ENCODE measurements at places on chromosomes 16 and 17.

GRCh38 chr17:40072040-40072734 lies 9.4 kb downstream of the THRA start:
- DNase-seq, result no peak

- no peak for DNase-seq
Observed at GRCh38 chr17:44955674-44956425, 8.3 kb upstream of the KIF18B start.

DNA sequence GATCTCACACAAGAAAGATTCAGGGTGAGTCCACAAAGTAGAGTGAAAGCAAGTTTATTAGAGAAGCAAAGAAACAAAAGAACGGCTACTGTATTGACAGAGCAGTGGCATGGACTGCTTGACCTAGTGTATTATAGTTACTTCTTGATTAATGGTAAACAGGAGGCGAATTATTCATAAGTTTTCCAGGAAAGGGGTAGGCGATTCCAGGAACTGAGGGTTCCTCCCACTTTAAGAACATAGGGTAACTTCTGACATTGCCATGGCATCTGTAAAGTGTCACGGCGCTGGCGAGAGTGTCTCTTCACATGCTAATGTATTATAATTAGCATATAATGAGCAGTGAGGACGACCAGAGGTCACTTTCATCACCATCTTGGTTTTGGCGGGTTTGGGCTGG lies 93.2 kb downstream of the CACNG3 start:
- no peak for DNase-seq

GRCh38 chr16:66953462-66954096 lies 7.5 kb upstream of the CES3 start:
- DNase-seq, result no peak

GRCh38 chr16:25176136-25176535 lies 40.6 kb upstream of the AQP8 start:
- DNase-seq, result no peak

DNA sequence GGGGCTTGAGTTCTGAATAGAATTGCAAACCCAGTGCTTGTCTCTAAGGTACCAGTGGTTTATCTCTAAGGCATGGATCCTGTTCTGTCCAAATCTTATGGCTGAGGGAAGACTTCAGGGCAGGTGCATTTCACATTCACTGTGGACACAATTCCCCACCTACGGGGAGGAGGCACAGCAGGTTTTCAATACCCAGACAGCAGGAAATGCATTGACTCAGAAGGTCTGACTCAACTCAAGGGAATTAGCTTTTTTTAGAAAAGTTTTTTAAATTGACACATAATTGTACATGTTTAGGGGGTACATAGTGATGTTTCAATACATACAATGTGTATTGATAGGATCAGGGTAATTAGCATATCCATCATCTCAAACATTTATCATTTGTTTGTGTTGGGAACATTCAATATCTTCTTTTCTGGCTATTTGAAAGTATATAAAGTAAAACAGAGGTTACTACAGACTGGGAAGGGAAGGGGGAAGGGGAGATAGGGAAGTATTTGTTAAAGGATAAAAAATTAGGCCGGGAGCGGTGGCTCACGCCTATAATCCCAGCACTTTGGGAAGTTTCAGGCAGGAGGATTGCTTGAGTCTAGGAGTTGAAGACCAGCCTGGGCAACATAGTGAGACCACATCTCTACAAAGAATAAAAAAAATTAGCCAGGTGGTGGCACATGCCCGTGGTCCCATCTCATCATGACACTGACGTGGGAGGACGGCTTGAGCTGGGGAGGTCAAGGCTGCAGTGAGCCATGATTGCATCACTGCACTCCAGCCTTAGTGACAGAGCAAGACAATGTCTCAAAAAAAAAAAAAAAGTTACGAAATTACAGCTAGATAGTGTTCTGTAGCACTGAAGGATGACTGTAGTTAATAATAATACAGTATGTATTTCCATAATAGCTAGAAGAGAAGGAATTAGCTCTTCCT lies 54.9 kb downstream of the RGS9 start:
- no peak for DNase-seq

- no peak for DNase-seq
Observed at GRCh38 chr16:72021043-72021442, 12.5 kb downstream of the DHODH start.

DNA sequence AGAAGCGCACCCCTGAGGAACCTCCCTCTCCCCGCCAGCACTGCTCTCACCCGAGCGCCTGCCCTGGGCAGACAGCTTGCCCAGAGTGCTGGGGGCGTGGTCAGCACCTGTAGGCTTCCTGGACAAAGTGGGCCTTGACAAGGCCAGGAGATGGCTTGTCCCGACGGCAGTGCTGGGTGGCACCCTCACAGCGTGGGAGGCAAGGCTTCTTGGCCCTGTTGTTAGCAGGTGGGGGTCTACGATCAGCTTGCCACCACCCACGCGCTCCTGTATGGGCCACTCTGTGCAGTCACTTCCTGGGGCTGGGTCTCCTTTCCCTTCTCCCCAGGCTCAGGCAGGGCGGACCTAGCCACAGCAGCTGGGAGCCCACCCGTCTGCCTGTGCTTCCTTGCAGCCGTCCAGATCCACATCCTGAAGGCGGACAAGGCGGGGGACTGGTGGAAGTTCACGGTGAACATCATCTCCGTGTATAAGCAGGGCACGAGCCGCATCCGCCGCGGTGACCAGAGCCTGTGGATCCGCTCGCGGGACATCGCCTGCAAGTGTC lies 218.0 kb downstream of the NTN1 start:
- no peak for DNase-seq

DNA sequence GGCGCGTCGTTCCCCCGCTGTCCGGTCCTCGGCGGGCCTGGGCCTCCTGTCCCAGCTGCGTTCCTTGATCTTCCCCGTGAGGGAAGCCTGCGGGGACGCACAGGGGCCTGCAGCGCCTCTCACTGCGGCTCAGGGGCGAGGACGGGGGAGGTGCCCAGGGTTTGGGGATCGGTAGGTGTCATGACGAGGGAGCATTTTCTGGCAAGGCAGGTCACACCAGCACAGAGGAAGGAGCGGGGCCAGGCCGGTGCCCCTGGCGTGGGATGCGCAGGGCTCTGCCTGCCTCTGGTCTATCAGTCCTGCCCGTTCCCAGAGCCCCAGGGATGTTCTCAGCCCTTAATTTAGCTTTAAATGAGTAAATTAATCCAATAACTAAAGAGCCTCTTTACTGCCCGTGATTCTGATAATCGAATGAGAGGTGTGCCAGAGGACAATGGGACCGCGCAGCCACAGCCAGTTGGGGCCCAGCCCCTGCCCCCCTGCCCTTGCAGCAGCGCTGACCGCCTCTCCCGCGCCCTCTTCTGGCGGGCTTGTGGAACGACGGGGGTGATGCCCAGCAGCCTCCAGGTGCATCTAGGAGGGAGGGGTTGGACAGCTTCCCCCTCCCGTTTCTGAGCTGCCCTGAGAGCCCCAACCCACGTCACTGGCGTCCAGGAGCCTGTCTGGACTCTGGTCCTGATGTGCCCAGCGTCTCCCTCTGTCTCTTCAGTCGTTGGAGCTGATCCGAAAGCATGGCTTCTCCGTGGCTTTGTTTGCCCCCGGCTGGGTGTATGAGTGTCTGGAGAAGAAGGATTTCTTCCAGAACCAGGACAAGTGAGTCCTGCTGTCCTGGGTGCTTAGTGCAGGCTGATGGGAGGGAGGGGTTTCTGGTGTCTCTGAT lies 7.9 kb downstream of the ENGASE start:
- peak; percentile 71 for DNase-seq

- DNase-seq, result no peak
Observed at GRCh38 chr17:348692-349425, 3.7 kb downstream of the RPH3AL start.

DNA sequence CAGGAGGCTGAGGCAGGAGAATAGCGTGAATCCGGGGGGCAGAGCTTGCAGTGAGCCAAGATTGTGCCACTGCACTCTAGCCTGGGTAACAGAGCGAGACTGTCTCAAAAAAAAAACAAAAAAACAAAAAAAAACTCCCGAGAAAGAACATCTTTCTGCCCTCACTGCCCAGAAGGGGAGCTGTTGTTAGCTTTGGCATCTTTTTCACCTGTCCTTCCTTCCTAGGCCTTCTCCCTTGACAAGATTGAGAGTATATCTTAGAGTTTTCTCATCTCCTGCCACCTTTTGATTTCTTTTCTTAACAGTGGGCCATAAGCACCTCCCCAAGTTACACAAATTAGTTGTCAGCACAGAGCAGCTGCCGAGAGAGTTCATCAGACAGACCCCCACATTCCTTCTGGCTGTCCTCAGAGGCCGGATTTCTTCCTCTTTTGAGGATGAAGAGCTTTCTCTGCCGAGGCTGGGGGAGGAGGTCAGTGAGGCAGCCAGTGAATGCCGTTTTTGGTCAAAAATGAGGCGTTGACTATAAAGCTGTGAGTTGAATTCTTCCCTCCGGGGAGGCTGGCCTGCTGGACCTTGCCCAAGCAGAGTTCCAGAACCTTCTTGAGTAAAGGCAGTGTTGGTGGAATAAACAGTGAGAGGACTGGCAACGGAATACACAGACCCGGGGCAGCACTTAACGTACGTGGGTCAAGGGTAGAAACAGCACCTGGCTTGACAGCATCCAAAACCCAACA lies 127.0 kb downstream of the ABCC6 start:
- peak; percentile 38 for DNase-seq

GRCh38 chr17:39198186-39198566 lies 707 bp upstream of the CACNB1 start:
- DNase-seq, result no peak

DNA sequence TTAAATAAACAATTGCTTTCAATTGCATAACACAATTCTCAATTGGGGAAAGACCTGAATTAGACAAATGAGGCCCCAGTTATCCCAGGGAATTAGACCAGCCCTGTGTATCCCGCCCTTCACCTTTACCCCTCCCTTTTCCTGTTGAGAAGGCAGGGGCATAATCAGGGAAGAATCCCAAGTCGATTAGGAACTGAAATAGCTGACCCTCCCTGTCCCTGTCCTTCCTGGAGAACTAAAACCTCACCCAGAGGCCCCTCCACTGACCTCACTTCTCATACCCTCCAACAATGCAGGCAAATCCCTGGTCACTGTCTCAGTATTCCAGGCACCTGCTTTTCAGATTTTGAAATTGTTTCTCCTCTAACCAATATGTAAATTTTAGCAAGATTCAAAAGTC lies 165.4 kb upstream of the CDH11 start:
- DNase-seq, result no peak

GRCh38 chr16:66668777-66669444 lies 27.6 kb downstream of the CMTM4 start:
- no peak for DNase-seq

GRCh38 chr17:81097943-81098308 lies 63.0 kb downstream of the BAIAP2 start:
- no peak for DNase-seq

GRCh38 chr17:50533720-50534148 lies 1.2 kb downstream of the EPN3 start:
- no peak for DNase-seq

- DNase-seq, result no peak
Observed at GRCh38 chr17:55584055-55584685, 72.9 kb upstream of the SMIM36 start.

GRCh38 chr16:556474-557173 lies 3.6 kb upstream of the PRR35 start:
- DNase-seq, result no peak

DNA sequence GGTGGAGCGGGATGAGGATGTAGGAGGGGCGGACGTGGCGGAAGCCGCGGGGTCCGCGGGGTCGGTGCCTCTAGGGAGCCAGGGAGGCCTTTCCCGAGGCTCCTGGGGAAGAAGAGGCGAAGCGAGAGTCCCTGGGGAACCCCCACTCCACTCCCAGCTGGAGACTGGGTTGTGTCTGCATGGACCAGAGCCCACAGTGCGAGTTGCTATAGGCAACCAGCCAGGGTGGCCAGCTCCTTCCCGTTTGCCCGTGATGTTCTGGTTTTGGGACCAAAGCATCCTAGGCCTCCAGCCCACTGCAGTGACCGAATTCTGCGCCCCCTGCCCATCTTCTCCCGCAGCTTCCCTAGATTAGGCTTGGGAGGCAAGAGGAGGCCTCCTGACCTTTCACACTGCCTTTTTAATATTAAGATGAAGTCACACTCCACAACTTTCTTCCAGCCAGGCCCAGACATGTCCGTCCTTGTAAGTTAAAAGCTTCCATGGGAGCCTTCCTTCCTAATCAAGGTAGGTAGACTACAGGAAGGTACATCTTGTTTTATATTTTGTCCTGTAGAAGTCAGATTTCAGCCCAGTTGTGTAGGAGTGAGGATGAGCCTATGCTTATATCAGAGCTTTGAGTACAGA lies 469 bp downstream of the AMZ2 start:
- no peak for DNase-seq

DNA sequence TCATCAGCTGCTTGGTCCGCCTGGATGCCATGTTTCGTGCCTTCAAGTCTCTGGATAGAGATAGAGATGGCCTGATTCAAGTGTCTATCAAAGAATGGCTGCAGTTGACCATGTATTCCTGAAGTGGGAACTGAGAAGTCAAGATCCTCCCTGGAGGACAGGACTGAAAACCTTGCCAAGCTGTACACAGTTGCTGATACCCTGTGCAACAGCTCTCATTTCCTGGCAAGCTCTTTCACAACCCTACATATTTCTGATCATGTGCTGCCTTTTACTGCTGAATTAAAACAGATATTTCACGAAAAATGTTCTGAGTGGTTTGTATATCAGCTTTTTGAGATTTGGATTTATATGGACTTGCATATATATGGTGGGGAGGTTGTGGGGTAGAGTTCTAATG lies 898 bp downstream of the CAPNS2 start:
- no peak for DNase-seq

DNA sequence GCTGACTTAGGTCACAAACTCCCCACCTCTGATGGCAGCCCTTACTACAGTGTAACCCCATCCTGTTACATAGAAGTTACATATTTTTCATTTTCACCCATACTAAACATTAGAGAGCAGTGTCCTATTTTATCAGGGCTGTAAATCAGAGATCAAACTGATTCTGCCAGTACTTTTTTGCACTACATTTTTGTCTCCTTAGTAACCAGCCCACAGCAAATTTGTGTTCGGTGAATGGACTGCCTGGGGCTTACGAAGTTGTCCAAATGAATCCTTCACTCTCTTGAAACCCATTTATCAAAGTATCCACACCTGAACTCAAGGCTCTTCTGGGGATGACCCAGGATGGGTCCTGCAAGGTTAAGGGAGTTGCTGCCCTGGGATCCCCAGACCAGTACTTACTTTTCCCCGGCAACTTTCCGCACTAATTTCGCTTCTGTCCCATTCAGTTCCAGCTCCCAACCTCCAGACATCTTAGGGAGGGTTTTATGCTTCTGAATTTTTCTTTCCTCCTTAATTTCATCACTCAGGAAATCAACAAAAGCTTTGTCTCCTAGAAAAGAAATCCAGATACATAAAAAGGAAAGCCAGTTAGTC lies 1.1 kb downstream of the C1QBP start:
- DNase-seq, result no peak

- DNase-seq, result peak; percentile 72
Observed at GRCh38 chr16:57530104-57530521, 6.3 kb downstream of the CCDC102A start.

Data from germinal center (tissue), 1 donor.